ENCODE measurements at places on chromosomes 5 and 9.

DNA sequence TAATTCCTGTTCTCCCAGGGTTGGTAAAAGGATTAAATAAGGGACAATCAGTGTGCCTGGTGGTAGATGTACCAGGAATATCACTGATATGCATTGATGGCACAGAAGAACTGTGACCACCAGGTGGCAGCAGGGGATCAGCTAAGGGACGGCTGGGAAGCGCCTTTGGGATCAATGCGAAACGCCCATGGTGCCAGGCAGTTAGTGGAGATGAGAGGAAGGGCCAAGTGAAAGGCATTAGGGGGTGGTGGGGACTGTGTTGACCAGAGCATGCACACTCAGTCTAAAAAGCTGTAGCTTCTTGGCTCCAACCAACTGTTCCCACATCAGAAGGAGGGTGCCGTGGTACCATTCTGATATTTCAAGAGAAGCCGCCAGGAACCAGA, 55.6 kb downstream of the ARHGEF37 start:
- peak; percentile 68 for DNase-seq

- no peak for DNase-seq
These were observed 66.4 kb upstream of the RUSC2 start for GRCh38 chr9:35423499-35423898.

GRCh38 chr5:160173-160510, 31.2 kb upstream of the LRRC14B start:
- DNase-seq: no peak

- no peak for DNase-seq
These were observed 77.8 kb downstream of the AOPEP start for GRCh38 chr9:94804316-94804715.

DNA sequence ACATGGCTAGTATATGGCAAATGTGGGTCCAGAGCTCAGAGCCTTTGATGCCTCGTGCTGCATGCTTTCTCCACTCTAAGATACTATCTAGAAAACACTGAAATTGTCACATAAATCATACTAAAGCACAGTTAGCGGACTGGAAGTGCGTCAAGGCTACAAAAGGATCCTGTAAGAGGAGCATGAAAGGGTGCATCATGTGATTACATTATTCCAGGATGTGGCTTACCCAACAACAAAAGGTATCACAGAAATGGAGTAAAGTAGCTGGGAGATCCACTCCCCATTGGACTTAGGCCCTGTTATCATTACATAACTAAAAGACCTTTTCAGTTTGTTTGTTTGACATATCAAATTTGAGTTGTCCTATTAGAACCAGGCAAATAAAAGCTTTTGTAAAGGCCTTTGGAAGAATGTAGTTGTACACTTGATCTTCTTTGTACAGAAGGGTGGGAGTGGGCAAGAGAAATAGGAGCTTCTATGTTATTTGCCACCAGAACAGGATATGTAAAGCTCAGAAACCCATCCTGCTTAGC, 6.9 kb downstream of the SLC31A1 start:
- no peak for DNase-seq

GRCh38 chr9:94644543-94644942, 5.2 kb upstream of the FBP1 start:
- DNase-seq: no peak

GRCh38 chr5:56164376-56164775, 68.8 kb downstream of the ANKRD55 start:
- DNase-seq: no peak

DNA sequence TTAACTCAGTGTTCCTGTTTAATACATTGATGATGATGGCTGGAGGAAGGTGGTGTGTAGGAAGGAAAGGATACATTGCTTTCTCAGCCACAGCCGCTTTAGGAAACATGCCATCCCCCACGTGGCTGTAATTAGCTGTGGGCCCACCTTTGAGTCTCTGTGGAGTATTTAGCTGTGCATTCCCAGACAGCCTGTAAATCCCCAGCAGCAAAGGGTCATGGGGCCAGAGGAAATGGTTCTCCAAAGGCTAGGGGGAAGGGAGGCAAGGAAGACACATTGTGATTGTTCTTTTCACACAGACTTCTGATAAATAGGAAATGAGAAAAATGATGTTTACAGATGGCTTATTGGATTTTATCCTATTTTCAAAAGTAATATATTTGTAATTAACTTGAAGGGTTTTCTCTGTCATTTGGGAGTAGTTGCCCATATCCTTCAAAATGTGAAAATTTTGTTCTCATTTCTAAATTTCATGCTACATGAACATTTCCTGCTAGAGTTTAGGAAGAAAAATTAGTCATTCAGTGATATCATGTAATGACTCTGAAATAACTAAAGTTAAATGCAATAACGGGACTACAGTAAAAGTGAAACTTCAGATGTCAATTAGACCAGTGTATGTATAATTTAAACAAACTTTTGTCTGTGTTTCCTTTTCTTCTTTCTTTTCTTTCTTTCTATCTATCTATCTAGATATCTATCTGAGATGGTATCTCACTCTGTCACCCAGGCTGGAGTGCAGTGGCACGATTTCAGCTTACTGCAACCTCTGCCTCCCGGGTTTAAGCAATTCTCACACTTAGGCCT, 24.3 kb upstream of the F2R start:
- DNase-seq: no peak

DNA sequence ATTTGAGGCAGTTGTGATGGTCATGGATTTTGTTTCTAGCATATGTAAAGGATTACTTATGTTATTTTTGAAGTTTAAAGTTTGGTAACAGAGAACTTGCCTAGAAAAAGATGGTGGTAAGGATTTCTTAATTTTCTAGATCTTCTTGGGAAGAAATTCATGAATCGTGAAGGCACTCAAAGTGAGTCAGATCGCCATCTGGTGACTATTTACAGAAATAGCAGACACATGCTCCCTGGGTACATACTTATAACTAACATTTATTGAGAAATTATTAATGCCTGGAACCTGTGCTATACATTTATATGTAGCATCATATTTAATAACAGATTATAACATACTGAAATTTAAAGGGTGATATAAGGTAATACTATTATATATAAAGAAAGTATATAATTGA, 299.7 kb downstream of the IZUMO3 start:
- no peak for DNase-seq

DNA sequence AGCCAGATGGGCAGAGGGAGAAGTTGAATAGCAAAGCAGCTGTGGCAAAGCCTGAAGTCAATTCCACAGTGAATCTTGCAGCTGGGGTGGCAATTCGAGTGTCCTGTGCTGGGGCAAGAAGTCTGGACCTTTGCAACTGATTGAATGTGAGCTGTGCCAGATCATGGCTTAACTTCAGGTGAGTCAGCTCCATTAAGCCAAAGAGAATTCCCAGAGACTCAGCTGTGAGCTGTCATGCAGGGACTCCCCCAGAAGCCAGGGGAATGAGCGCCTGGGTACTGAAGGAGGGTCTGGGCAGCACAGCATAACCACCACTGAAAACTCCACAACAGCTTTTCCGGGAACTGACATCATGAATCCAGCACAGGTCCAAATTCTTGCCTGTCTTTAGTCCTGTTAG, 153.5 kb upstream of the TRPC7 start:
- no peak for DNase-seq

DNA sequence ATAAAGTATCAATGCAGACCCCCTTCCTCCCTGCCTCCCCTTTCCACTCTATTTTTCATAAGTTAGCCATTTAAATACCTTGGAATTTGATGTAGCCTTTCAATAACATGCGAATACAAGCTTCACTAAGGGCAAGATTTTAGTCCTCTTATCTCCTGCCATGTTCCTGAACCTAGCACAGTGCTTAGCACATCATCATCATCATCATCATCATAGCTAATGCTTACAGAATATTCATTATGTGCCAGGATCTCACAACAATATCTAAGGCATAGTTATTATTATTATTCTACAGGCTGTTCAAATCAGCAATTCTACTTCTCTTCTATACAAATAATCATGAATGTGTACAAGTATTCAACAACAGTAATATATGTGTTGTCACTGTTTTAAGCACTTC, 20.4 kb downstream of the KLHL3 start:
- no peak for DNase-seq

DNA sequence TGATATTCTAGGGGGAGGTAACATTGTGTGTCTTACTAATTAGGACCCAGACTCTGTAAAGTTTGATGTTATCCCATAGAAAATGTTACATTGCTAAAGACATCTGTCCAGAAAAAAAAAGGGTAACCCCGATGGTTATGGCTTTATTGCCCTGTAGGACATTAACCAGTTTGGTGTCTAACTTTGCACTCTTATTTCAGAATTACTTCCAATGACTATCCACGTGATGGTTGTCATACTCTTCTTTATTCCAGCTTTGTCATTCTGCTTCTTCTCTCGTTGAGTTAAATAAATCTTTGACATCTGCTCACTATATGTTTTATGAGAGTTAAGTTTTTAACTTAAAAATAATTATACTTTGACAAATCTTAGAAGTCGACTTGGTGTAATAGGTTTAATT, 180.4 kb upstream of the ANKRD55 start:
- no peak for DNase-seq

DNA sequence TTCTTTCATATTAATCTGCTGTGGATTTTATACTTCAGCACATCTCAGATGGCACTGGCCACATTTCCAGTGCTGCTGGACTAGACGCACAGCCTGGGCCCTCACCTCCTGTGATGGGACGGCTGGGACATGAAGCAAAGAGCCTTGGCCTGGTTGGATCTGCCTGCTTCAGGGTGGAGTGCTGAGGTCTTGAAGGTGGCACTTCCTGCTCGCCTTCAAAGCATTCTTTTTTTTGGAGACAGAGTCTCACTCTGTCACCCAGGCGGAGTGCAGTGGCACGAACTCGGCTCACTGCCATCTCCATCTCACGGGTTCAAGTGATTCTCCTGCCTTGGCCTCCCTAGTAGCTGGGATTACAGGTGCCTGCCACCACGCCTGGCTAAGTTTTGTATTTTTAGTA, 73.1 kb downstream of the RAPGEF1 start:
- DNase-seq: no peak

GRCh38 chr5:172848419-172848818, 14.4 kb downstream of the ERGIC1 start:
- DNase-seq: no peak

GRCh38 chr5:58451732-58452565, 7.9 kb downstream of the PLK2 start:
- DNase-seq: no peak

- no peak for DNase-seq
These were observed 38.7 kb upstream of the PTGS1 start for GRCh38 chr9:122332083-122332482.

GRCh38 chr9:1117439-1117838, 67.3 kb downstream of the DMRT2 start:
- no peak for DNase-seq

DNA sequence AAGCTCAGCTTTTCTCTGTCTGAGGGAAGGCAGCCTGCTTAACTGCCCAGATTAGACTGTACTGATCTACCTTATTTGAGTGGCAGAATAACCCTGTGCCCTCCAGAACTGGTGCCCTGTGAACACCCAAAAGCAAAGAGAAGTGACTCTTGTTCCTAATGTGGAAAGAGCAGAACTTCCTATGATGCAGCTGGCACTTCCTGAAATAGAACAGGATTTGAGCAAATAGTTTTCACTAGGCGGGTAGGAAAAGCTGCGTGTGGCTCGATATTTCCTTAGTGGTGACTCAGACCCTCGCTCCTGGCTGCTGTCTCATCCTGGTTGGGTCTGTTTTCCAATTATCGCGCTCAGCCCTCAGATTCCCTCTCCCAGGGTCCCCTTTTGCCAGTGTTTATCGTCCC, 89.9 kb downstream of the SH3TC2 start:
- no peak for DNase-seq

DNA sequence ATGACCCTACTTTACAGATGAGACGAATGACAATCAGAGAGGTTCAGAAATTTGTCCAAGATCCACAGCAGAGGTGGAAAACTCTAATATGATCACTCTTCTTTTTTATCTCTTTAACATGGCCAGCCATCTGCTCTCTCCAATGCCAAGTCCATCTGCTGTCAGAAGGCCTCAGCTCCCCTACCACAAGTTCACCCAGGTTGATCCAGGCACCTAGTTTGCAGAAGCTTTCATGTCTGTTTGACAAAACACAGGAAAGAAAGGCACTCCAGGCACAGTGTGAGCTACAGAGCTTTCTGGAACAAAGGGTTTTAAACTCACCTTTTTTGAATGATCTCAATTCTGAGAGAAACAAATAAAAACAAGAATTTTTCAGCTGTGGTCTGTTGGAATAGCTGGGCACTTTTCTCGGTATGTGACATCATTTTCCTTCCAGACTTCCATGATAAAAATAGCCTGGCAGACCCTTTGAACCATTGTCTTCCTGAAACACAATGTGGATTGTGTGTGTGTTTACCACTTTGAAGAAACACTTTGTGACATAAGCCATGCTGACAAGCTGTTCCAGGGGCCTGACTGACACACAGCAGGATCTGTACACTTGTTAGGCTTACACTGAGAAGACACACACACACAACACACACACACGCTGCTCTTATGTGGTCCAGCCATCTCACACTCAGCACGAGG, 214.3 kb downstream of the AGTPBP1 start:
- no peak for DNase-seq

- DNase-seq: no peak
These were observed 232.0 kb upstream of the ANKRD55 start for GRCh38 chr5:56464935-56465768.

DNA sequence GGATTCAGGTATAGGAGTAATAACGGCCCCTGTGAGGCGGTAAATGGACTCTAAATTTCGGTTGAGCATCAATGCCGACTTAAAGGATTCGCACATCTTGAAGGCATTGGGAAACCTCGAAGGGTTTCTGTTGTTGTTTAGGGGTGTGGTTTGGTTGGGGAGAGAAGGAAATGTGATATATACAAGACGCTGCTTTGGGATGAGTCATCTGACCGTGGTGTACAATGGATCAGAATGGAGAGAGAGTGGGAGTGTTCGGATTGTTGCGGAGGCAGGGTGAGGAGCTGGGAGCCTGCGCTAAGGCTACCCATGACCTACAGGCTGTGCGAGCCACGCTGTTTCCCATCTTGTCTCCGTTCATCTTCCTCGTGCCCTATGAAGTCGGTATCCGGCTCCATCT, 60.4 kb upstream of the ERCC6L2 start:
- no peak for DNase-seq

GRCh38 chr9:96116275-96117064, 185.5 kb downstream of the HSD17B3 start:
- DNase-seq: no peak

DNA sequence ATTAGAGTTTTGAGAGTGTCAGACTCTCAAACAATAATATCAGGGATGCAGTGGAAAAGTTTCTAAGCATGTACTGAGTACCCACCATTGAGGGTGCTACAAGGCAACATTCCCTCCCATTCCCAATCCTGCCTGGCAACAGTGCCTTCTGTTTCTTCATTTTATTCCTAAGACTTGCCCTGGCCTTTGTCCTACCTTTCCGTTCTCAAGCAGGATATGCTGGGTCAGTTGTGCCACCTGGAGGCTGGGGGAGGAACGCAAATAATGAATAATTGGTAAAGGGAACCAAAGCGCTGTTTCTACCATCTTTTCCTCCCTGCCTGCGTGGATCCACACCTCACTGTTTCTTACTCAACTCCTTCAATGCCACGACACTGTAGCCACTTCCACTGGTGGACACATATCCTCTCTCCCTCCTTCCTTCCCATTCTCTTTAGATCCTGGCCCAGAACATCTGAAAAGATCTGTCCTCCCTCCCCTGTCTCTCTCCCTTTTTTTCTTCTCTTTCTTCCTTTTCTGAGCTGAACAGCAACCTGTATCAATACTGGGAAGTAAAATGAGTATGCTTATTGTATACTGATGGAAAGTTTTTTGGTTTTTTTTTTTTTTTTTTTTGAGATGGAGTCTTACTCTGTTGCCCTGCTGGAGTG, 149.5 kb downstream of the C9orf152 start:
- peak; percentile 56 for DNase-seq

All from NCI-H146 (cell line).